ENCODE measurements at places on chromosomes 13 and 19.
A peak's percentile ranks its signal among the peaks of the same experiment; 100 is the strongest.

- no peak for DNase-seq
Measured at GRCh38 chr19:6010107-6010506, 32.2 kb upstream of the RANBP3 start.

- DNase-seq, result peak; percentile 99
Measured at GRCh38 chr19:58451358-58452101, at the start of gene ZNF324B. ZNF324B (plus strand) TSS chr19:58451622; CDS start chr19:58453702, 2,080 bp downstream.

DNA sequence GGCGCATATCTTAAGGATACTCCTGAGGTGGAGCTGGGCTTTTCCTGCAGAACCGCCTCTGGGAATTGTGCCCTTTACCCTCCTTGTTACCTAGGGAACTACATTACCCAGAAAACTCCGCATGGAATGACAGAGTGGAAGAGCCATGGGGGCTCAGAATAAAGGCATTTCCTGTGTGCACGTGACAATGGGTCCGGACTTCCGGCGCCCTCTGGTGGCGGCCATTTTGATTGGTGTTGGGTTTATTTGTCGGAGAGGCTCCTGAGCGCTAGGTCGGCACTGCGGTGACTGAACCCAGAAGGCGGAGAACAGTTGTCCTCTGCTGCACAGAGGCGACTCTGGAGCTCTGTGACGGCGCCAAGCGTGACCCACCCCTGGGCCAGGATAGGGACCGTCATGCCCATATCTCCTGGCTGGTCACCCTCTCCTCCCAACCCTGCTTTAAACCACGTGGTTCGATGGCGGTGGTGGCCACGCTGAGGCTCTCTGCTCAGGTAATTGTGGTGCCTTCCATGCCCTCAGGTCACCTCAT, at the start of gene ZNF587B:
Gene ZNF587B, plus strand, starts transcription at position 229 of the 532 bp plus-strand sequence. Its CDS starts 230 bp downstream, at position 459.
- DNase-seq, result peak; percentile 80

DNA sequence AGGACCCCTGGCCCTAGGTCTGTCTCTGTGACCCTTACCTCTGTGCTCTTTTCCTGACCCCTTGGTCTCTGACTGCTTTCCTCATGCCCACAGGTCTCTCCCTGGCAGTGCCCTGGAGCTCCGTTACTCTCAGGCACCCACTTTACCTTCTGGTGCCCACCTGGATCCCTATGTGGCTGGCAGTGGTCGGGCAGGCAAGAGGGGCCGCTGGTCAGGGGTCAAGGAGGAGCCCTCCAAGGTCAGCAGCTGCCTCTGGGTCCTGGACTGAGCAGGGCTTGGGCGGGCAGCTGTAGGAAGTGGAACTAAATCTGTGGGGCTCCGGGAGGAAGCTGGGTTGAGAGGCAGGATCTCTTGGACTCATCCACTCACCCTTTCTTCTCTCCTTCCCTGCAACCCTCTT, 16.3 kb downstream of the PPFIA3 start:
- DNase-seq, result no peak

DNA sequence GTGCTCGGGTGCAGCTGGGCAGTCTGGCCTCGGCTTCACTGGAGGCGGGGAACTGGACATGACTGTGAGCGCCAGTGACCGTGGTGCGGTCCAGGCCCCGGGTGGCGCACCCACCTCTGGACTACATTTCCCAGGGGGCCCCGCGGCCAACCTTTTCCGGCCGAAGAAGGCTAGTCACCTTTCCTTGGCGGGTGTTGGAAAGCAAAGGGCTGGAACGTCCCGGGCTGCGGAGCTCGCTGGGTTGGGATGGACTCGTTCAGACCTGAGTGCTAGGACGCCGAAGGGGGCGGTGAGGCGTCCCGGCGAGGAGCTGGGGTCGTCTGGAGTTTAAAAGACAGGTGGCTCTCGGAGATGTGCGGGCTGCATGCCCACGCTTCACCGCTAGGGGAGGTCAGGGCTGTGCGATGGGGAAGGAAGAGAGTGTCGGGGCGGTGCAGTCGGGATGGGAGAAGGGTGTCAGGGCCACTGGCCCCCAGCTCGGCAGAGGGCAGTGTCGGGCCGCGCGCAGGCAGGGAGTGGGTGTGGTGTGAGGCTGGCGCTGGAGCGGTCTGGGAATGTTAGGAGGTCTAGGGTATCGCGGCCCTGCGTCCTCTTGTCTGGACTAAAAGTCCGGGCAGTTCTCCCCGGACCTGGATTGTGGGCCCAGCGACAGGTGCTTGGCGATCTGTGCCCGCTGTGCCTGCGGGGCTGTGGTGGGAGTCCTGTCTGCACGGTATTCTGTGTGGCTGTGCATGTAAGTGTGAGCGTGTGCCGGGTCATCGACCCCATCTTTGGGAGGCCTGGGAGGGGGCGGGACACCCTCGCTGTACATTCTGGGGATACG, 57.1 kb downstream of the ZNF568 start:
- peak; percentile 71 for DNase-seq

DNA sequence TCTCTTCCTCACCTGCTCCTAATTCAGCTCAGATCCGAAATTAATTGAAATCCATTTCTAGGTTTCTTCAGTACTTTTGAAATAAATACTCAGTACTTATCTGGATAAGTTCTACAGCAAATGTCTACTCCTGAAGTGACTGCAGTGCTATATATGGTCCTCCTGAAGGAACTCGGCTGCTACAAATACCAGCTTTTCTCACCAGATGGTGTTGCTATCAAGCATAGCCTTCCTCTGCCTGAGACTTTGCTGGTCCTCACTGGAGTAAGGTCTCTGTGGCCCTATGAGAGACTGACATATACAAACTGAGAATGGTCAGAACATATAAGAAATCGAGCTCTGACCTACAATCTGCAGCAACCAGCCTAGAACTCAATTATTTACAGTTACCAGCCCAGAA, 161.6 kb downstream of the NDFIP2 start:
- no peak for DNase-seq

GRCh38 chr19:15448778-15449619, 757 bp downstream of the WIZ start:
- peak; percentile 57 for DNase-seq

DNA sequence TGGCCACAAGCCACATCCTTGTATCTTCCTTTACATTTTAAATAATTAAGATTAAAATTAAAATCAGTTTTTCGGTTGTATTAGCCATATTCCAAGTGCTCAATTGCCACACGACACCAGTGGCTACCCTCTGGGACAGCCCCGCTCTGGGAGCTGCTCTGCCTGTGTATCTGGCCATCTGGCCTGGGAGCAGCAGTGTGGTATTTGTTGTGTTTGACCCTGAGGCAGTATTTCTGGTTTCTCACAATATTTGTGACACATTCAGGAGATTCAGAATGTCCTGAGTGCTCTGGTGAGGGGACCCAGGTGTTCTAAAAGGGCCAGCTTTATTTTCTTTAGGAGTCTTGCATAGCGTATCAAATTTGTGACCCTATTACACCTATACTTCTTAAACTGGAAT, 179.0 kb downstream of the SUCLA2 start:
- DNase-seq, result no peak

DNA sequence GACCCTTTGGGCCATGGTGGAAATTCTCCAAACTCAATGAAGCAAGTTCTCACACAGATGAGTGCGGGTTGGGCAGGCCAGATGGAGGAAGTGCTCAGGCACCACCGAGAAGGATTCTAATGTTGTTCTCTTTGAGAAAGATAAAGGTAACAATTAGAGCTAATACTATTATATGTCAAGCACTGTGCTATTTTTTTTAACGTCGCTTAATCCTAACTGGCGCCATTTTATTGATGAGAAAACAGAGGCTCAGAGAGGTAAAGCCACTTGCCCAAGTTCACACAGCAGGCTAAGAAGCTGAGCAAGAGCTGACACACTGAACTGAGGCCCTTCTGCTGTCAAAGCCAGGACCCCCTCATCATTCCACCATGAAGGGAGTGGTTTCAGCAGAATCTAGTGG, 1.0 kb downstream of the FBL start:
- no peak for DNase-seq

DNA sequence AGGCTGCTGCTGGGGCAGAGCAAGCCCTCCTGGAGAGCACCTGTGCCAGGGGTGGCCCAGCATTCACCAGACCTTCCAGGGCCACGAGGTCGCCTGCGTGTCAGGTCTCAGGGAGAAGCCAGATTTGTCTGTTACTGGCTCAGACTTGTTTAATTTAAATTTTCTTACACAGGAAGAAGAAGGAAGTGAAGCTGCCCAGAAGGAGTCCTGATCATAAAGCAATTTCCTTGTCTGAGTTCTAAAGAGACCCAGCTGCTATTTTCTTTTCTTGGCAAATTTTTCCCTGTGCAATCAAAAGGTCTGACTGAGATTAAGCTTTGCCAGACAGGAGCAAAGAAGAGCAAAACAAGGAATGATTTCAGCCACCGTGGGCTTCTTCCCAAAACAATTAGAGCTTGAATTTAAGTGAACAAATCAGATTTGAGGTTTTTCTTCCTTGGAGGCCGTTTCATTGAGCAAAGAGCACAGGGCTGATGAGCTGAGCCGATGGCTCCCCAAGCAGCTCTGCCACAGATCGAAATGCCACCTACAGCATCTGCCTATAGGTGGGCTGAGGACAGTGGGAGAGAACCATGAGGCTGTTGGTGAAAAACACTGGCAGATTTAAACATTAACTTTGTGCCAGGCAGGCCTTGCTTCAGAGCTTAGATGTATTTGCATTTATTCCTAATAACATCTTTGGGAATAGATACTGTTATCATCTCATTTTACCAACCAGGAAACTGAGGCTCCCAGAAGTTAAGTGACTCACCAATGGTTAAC, 40.1 kb downstream of the HSPH1 start:
- DNase-seq, result no peak

GRCh38 chr13:98752467-98753290, at the start of gene SLC15A1:
SLC15A1 (minus strand) TSS chr13:98752672; CDS start chr13:98752598, 74 bp downstream.
- no peak for DNase-seq

GRCh38 chr19:1244693-1245451, 3.3 kb downstream of the ATP5F1D start:
- DNase-seq, result no peak

DNA sequence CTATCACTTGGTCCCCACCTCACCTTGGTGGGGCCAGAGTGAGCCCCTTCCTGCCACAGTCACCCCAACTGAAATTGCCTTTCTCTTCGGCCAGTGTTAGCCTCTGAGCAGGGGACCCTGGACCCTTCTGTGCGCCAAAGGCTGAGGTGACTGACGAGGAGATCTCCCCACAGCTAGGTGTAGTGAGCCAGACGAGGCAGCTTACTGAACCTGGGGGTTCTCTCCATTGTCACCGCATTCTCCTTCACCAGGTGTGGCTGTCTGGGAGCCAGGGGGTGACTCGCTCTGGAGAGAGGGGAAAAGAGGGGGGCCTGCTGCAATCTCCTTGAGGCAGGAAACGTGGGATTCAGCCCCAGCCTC, 1.3 kb downstream of the RPS28 start:
- DNase-seq, result no peak

- no peak for DNase-seq
Measured at GRCh38 chr13:77749344-77749880, 51.9 kb downstream of the SLAIN1 start.

DNA sequence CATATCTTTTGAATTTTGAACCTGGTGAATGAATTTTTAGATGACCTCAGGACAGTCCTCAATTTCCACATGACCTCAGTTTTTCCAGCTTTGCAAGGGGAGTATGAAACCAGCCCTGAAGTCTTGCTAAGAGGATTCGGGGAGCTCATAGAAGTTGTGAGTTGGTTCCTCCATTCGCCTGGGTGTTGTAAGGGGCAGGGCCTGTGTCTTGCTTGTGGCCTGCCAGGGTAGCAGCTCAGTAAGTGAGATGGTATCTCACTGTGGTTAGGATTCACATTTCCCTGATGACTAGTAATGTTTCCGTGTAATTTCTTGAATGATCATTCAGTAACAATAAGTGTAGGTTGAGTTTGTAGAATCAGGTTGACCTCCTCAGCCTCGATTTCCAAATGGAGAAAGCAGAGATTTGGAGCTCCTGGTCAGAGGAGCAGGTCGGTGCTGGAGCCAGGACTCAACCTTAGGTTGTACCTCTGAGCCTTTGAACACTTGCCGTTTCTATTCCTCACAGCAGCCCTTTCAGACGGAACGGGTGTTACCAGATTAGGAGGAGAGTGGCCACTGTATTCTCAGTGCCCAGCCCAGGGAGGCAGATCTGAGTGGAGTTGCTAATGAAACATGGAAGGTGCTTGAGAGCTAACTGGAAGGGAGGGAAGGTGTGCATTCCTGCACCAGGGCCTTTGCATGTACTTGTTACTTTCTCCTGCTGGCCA, 14.6 kb downstream of the NACC1 start:
- no peak for DNase-seq

GRCh38 chr19:10268071-10268470, 2.8 kb upstream of the ICAM1 start:
- DNase-seq, result no peak

All from NCI-H82 (cell line).